T-helper 22 cell (primary cell): ENCODE measurements at places on chromosomes 6 and 20.

- DNase-seq = peak; percentile 2
Observed at GRCh38 chr6:47242483-47243386, 67.0 kb downstream of the TNFRSF21 start.

GRCh38 chr6:112221981-112222852 is 32.1 kb downstream of the LAMA4 start:
- DNase-seq = no peak

DNA sequence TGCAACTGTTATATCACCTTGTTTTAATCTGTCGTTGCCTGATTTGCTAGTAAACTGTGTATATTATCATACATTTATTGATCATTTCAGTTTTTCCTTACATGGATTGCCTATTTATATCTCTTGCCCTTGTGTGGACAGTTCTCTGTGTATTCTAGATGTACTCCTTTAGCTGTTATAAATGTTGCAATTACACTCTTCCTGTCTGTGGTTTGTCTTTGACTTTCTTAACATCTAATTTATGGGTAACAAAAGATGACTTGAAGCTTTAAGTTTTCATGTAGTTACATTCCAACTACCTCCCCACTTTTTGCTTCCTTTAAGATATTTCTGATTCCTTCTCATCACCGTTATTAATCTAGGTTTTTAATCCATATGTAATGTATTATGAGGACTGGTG is 22.6 kb downstream of the PLCB1 start:
- no peak for DNase-seq

DNA sequence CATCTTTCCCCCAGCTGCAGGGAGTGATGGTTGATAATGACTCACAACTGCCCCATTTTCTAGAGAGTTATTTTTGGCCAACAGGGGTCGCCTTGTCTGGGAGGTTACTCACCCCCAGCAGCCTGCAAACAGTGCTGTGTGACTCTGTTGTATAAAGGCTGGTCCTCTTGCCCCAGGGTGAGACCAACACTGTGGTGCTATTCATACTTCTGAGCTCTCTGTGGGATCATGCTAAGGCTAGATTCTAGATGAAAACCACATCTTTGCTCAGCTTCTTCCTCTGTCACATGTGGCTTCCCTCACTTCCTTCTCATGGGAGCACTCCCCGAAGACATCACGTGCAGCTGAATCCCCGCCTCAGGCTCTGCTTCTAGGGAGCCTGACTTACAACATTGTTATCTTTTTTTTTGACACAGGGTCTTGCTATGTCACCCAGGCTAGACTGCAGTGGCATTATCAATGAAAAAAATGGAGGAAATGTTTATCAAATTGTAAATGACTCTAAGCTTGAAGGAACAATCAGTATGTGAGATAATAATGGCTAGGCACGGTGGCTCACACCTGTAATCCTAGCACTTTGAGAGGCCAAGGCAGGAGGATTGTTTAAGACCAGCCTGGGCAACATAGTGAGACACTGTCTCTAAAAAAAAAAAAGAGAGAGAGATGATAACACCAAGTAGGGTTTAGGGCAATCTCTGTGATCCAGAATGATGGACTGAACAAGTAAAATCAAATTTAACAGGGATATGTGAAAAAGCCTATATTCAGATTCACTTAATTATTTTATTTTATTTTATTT is 55.7 kb upstream of the SLC23A2 start:
- DNase-seq = peak; percentile 45

DNA sequence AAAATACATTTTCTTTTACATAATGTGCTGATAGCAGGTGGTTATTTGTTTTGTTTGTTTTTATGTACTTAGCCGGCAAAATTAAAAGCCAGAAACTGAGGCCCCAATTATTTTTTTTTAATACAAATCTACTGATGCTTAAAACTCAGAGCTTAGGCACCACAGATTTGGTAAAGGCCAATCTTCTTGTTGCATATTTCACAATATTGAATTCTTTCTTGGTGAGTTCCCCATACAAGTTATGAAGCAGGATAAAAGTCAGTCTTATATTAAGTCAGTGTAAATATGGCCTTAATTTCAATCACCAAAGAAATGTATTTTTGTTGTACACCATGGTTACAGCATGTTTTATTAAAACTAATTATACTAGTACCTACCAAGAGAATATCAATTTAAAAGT is 16.3 kb upstream of the ZDHHC14 start:
- no peak for DNase-seq

GRCh38 chr6:110786271-110786670 is 29.0 kb downstream of the CDK19 start:
- DNase-seq = no peak

- no peak for DNase-seq
Observed at GRCh38 chr6:34278833-34279232, 30.0 kb upstream of the SMIM29 start.

DNA sequence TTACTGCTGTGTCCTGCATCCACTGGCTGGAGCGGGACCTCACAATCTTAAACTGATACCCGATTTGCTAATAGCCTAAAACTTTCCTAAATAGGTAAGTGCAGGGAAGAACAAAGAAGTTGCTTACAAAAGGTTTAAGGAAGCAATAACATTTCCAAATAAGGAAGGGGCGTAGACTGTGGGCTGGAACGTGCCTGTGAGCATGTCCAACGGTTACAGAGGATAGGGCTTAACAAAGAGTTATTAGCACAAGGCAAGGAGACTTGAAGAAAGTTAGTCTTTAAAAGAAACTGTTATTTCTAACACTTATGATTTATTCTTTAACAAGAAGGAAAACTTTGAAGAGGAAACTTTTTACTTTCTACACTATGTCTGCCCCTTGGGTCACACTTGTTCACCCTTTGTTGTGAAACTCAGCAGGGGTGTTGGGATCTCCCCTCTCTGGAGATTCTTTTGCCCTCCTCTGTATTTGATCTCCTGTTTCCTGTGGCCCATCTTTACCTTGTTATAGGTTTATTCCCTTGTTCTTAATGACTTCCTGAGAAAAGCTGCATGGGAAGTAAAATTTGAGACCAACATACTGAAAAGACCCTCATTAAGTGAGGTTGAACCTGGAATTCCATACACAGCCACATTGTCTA is 28.7 kb downstream of the KAT14 start:
- no peak for DNase-seq

GRCh38 chr6:27836783-27837624 is 75.2 kb downstream of the OR2B2 start:
- peak; percentile 47 for DNase-seq

DNA sequence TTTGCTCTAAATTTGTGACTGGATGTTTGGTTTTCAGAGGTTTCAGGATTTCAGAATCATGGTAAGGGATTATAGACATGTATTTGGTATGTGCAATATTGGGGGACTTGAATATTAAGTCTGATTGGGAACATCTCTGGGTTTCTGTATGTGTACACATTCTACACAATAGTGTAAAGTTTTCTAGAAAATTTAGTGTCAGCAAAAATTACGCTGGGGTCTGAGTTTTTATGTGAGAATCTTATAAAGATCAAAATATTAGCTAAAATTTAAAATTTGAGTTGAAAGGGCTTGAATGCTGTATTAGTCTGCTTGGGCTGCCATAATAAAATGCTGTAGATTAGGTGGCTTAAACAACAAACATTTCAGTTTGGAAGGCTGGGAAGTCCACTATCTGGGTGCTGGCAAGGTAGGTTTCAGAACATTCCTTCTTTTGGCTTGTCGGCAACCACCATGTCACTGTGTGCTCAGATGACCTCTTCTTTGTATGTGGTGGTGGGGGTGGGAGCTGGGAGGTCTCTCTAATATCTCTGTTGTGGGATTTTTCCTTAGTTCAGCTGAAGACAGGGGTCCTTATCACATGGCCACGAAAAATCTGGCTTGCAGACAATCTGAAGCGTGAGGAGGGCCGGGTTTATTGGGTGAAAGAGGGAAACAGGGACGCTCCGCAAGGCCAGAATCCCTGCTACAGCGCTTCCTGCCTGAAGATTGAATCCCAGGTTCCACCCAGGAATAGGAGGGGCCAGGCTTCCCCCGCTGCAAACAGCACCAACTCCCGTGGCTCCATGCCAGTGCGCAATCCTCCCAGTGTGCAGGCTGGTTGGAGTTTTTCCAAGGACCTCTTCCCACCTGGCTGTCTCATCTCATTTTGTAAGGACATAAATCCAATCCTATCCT is 299.7 kb downstream of the PLCB1 start:
- no peak for DNase-seq

DNA sequence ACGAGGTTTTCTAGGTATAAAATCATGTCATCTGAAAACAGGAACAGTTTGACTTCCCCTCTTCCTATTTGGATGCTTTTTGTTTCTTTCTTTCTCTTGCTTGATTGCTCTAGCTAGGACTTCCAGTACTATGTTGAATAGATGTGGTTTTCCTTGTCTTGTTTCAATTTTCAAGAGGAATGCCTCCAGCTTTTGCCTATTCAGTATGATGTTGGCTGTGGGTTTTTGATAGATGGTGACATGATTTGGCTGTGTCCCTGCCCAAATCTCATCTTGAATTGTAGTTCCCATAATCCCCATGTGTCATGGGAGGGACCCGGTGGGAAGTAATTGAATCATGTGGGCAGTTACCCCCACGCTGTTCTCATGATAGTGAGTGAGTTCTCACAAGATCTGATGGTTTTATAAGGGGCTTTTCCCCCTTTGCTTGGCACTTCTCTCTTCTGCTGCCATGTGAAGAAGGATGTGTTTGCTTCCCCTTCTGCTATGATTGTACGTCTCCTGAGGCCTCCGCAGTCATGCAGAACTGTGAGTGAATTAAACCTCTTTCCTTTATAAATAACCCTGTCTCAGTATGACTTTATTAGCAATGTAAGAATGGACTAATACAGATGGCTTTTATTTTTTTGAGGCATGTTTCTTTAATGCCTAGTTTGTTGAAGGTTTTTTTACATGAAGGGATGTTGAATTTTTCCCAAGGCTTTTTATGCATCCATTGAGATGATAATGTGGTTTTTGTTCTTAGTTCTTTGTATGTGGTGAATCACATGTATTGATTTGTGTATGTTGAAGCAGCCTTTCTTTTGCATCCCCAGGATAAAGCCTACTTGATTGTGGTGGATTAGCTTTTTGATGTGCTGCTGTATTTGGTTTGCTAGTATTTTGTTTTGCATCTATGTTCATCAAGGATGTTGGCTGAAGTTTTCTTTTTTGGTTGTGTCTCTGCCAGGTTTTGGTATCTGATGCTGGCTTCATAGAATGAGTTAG is 239.1 kb downstream of the THBS2 start:
- no peak for DNase-seq

- no peak for DNase-seq
Observed at GRCh38 chr6:155330922-155331321, 16.6 kb upstream of the TFB1M start.

DNA sequence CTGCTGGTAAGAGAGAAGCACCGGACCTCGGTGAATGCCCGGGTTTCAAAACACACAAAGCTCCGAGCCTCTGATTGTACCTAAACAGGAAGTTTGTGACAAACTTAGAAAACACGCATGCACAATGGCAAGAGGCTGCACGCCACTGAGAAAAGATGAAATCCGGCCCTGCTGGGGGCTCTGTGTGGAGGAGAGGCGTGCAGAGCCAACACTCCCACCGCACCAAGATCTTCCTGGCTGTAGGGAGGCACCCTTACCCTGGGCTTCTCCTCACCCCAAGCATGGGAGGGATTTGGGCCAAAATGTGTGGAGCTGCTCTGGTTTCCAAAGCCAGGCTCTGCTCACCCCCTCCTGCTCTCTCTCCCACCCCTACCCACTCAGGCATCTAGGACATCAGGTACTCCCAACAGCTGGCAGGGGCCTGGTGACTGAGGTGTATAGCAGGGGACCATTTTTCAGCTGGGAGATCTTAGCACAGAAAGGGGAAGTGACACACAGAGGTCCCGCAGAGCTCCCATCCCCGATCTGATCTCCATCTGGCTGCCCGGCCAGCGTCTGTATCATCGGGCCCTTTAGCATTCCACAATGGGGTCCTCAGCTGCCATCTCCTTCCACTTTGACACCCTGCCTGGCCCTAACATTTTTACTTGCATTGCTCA is 84.2 kb downstream of the TRERF1 start:
- no peak for DNase-seq

- DNase-seq = no peak
Observed at GRCh38 chr6:32472781-32473375, 33.2 kb downstream of the HLA-DRA start.

DNA sequence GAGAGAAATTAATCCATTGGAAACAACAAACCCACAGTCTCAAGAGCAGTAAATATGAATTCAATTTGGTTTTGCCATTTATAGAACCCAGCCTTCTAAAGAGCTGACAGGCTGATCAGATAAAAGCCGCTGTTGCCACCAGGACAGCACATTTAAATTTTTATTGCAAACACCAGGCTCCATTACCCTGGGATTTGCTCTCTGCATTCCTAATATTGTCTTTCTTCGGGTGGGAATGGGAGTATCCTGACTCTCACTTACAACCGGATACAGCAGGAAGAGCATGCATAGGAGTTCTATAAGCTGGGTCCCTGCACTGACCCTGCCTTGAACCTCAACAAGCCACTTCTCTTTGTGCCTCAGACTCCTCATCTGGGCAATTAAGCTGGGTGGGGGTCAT is 142.9 kb downstream of the LRFN2 start:
- DNase-seq = no peak

GRCh38 chr20:56776345-56776744 is 147.2 kb downstream of the TFAP2C start:
- no peak for DNase-seq

DNA sequence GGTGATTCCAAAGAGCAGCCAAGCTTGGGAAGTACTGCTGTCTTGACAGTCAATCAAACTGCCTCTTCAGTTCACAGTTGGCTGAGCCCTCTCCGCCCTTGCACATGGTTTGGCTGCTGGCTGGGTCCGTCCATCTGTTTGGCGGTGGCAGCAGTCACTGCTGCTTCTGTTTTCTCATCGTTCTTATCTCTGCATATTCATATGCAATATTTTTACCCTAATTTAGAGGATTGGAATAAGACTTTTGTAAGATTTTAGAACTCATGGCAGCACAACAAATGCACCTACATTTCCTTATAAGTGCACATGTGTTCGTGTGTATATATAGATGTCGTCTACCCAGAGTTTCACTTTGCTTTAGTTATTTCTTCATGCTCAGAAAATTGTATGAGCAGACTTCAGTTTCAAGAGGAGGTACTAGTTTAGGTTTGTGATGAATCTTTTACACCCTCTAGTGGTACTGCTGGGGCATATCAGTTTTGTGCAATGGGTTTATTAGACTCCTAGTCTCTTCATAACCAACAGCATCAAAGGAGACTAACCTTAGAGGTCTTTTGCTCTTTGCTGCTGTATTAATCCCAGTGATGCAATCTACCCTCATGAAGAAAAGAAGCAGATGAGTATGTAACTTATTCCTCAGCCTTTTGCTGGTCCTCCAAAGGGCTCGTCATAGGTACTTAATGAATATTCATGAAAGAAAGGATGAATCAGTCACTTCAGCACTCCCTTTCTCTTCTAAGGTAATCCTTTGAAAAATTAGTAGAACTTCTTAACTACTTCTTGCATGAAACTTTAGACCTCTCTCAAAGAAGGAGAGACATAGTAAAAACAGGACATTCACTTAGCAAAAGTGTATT is 44.3 kb downstream of the KHDC1L start:
- no peak for DNase-seq

DNA sequence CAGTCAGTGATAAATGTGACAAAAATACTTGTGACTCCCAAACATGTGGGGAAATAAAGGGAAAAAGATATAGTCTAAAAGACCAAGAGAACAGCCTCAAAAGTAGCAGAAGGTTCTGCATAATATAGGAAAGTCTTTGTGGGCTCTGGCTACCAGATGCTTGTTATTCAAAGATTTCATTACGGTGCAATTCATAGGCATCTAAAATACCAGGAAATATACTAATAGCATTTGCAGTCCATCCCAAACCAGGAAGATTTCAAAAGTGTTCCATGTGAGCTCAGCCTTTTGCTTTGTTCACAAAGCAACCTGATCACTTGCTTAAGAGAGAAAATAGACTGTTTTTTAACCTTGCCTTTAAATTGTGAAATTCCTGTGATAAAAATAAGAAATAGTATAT is 506.7 kb upstream of the MARCKS start:
- no peak for DNase-seq

GRCh38 chr6:170034294-170034693 is 256.6 kb downstream of the DLL1 start:
- no peak for DNase-seq
